ENCODE measurements at places on chromosomes 4 and X.

- no peak for DNase-seq
Observed at GRCh38 chr4:22115262-22115661, 166.7 kb upstream of the KCNIP4 start.

DNA sequence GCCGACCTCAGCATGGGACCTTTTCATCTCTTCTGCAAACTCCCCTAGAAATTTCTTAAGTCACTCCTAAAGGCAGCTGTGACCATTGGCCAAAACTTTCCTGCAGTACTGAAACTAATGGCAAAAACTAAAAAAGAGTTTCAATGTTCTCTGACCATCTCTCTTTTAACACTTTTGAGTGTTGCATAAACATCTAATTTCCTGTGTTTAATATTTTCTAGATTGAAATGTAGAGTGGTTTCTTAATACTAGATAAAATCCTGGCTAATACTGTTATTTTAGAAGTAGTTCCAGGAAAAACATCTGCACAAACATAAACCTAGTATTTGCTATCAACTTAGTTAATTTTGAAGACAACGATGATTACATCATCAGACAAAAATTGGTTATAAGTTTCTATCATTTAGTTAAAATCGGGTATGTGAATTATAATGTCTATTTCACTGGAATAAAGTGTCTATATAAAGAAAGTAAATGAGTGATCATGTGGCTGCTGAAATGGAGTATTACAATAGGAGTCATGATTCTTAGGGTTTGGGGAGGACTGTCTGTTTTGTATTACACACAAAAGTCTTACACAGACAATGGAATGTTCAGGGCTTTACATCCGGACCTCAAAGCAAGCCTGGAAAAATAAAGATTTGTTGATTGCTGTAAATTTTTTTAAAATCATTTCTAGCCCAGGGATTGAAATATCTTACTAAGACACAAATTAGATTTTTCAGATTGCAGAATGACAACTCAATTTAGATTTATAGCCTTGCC is 1323.4 kb downstream of the C4orf33 start:
- DNase-seq, result no peak

DNA sequence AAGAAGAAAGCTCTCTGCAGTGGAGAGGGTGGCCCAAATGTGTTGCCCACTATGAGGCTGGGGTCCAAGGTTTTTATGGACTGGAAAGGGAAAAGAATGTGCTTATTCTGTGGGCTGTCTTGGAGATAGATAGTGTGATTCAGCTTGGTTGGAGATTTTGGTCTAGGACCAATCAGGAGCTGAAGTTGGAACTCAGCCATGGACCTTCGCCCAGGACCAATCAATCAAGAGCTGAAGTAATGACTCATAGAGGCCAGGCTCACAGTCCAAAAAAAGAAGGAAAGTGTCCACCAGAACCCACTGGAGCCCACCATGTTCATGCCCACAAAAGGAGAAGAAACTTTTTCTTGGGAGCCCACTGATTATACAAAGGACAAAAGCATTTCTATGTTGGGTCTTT is 369.5 kb downstream of the UBE2NL start:
- no peak for DNase-seq

GRCh38 chr4:107058828-107059227 is 22.7 kb upstream of the DKK2 start:
- DNase-seq, result no peak

DNA sequence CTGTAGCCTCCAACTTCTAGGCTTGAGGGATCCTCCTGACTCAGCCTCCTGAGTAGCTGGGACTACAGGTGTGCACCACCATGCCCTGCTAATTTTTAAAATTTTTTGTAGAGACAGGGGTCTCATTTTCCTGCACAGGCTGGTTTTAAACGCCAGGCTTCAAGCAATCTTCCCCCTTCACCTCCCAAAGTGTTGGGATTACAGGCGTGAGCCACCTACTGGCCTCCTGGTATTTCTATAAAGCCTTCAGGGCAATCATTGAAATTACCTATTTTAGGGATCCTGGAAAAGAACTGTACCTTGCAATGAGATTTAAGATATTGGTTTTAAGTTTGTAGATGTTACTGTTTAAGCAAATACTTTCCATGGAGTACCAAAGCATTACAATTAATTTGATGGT is 13.5 kb upstream of the PLS3 start:
- DNase-seq, result peak; percentile 19
